Renal pelvis (tissue), 12 donors: ENCODE measurements at places on chromosomes 12 and 14. TPM values are rescaled to one million over a fixed set of nuclear protein-coding genes. Genes with fewer than 3 reads are reported as not detected.

GLT8D2 gene
- polyA plus RNA-seq: 11.6 TPM

ITGB7 gene
- 1.9 TPM for polyA plus RNA-seq

ENDOU gene
- 0.26 TPM for polyA plus RNA-seq

MUCL1 gene
- not detected for polyA plus RNA-seq

TSPAN19 gene
- polyA plus RNA-seq: 0.49 TPM

GPR68 gene
- 2.2 TPM for polyA plus RNA-seq

BCL11B gene
- 3.0 TPM for polyA plus RNA-seq

KDM5A gene
- 42.0 TPM for polyA plus RNA-seq

TBX5 gene
- polyA plus RNA-seq: not detected

NANOG gene
- 1.3 TPM for polyA plus RNA-seq

CCDC196 gene
- 0.30 TPM for polyA plus RNA-seq

ADAMTS20 gene
- 0.86 TPM for polyA plus RNA-seq

HPD gene
- polyA plus RNA-seq: 3.2 TPM

METTL1 gene
- 28.0 TPM for polyA plus RNA-seq

HSPB8 gene
- 6.8 TPM for polyA plus RNA-seq

KRT77 gene
- polyA plus RNA-seq: not detected

NFE2 gene
- polyA plus RNA-seq: 2.4 TPM

KLRC4 gene
- polyA plus RNA-seq: not detected

TRIM9 gene
- 1.6 TPM for polyA plus RNA-seq

OR5AU1 gene
- 0.01 TPM for polyA plus RNA-seq

PMEL gene
- 5.2 TPM for polyA plus RNA-seq

PRKD1 gene
- polyA plus RNA-seq: 34.4 TPM

A2ML1 gene
- polyA plus RNA-seq: 0.20 TPM

SDS gene
- polyA plus RNA-seq: 0.19 TPM

SDSL gene
- polyA plus RNA-seq: 15.4 TPM

PAX9 gene
- polyA plus RNA-seq: 0.17 TPM

PLEKHG3 gene
- 98.4 TPM for polyA plus RNA-seq

C12orf43 gene
- polyA plus RNA-seq: 17.2 TPM

CMA1 gene
- polyA plus RNA-seq: not detected

SMCO2 gene
- polyA plus RNA-seq: 0.92 TPM

NOXRED1 gene
- polyA plus RNA-seq: 2.0 TPM

AGAP2 gene
- polyA plus RNA-seq: 0.93 TPM

SLC48A1 gene
- 55.2 TPM for polyA plus RNA-seq

DPF3 gene
- 3.5 TPM for polyA plus RNA-seq
